ENCODE measurements at places on chromosomes 13 and 19.

DNA sequence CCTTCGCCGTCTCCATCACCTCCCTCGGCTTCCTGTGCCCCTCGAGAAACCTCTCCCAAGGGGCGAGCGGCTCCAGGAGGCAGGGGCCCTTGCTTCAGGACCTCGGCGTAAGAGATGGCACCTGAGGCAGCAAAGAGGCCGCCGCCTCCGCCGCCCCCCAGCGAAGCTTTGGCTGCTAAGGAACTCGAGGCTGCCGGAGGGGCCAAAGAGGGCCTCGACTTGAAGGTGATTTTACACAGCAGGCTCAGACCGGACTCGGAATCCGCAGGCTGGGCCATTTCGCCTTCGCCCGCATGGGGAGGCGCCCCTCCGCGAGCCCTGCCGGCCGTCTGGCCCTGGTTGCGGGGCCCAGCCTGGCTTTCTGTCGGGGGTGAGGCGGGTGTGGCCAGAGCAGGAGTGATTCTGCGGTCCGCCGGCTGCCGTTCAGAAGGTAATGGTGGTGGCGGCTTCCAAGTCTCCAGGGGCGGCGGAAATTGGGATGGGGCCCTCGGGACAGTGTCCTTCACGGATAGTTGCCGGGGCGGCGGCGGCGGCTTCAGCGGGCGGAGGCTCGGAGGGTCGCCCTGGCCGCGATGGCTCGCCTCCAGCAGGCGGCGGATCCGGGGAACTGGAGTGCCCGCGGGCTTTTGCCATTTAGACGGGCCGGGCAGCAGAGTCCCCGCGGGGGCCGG is 1.4 kb downstream of the GGN start:
- no peak for DNase-seq

DNA sequence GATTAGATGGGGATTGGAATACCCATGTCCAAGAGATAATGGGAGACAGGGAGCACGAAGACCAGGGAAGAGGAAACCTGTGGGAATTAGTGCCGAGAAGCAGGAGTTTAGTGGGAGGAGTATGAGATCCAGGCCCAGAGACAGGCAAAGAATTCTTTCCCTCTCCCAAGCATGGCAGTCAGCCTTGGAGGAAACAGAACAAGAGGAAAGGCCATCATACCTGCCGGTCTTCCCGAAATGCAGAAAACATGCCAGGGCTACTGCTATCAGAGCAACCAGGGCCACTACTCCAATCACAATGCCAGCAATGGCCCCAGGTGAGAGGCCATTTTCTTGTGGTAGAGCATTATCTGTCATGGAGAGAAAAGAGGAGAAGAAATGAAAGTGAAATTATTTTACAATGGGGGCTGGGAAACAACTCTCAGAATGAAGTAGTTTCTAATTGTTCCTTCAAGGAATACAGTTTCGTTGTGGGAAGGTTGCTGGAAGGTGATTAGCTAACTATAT is 16.1 kb downstream of the CEACAM1 start:
- DNase-seq, result no peak

- DNase-seq, result no peak
Observed at GRCh38 chr13:49417161-49417560, 26.7 kb downstream of the CAB39L start.

DNA sequence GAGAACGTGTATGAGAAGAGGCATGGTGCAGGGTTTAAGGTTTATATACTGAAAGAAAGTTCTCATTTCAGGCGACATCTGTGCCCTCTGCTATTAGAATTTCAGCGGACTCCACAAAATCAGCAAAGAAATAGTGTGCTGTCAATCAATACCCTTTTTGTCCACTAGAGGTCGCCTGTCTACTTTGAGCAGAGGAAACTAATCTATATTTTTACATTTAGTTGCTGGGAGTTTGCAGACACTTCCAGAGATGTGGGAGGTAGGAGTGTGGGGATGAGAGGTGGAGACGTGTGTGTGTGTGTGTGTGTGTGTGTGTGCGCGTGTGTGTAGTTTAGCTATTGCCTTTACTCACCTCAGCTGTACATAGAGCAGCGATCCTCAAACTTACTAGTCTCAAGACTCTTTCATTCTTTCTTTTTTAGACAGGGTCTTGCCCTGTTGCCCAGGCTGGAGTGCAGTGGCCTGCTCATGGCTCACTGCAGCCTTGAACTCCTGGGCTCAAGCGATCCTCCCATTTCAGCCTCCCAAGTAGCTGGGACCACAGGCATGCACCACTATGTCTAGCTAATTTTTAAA is 9.7 kb downstream of the INAFM1 start:
- DNase-seq, result no peak

DNA sequence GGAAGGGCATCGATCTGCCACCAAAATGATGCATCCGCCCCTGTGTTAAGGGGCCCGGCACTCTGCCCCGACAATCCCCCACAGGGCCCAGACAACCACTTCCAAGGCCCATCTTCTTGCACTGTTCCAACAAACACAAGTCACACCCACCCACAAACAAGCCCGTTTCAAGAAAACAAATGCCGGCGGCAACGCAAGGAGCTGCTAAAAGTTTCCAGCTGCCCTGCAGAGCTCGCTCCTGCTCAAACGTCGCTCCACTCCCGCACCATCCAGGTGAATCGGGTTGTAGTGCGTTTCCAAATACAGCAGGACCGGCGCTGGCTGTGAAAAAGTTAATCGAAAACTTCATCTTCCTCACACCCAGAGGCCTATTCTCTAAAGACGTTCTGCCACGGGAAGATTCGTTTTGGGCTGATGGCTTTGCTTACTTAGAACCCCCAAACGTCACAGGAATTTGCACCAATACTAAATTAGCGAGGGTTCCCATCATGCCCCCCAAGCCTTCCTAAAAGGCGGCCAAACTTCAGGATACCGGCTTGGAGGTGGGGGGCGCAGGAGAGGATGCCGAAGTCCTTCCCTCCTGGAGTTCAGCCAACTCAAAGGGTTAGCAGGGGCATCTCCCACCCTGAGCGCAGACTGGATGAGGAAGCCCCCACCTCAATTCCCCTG is 107.4 kb upstream of the DOCK9 start:
- DNase-seq, result no peak

DNA sequence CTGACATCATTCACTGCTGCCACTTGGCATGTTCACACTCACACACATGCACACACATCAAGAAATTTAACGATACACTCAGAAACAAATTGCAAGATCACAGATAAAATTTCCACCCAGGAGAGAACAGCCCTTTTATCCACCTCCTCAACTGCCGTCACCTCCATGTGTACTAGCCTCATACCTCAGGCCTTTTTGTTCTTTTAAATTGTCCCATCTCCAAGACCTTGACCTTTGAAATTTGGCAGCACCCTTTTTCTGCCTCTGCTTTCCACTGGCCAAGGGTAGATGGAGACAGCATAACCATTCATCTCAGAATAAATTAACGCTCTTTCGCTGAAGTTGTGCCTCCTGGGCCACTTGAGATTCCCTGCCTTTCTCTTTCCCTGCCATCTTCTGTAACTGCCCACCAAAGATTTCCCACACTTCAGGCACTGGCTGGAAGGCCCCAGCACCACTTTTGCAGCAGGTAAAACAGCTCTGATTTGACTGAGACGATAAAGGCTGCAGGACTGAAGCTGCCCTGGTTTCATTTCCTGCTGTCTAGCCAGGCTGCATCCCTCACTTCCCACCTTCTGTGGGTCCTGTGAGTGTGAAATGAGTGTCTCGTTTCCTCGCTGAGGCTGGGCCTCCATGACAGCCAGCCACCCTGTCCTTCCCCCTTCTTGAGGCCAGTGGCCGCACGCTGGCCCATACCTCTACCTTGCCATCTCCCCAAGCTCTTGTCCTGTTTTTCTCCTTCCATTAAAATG is 39.3 kb downstream of the MBNL2 start:
- DNase-seq, result no peak

DNA sequence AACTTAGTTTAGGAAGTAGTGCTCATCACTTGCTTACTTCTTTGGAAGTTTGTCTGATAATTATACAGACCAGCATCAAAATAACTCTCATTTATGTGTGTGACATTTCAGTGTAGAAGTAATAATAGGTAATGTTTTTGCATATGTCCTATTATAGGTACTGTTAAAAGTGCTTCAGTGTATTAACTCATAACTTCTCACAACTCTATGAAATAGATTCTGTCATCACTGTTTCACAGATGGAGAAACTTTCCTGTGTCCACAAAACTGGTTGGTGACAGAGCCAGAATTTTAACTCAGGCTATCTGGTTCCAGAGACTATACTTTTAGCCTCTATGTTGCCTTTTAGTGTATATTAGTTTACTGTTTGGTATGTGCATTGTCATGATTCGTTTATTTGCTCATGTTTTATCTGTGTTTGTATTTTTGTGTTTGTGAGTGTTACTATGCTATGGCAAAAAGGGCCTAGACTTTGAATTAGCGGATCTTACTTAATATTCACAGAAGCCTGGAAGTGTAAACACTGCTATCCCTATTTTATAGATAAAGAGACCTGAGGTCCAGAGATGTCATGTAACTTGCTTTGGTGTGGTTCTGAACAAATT is 12.7 kb downstream of the LPAR6 start:
- DNase-seq, result no peak

- DNase-seq, result no peak
Observed at GRCh38 chr19:15869109-15869555, 28.7 kb downstream of the CYP4F2 start.

- DNase-seq, result no peak
Observed at GRCh38 chr13:74168263-74168675, 34.1 kb upstream of the KLF12 start.

DNA sequence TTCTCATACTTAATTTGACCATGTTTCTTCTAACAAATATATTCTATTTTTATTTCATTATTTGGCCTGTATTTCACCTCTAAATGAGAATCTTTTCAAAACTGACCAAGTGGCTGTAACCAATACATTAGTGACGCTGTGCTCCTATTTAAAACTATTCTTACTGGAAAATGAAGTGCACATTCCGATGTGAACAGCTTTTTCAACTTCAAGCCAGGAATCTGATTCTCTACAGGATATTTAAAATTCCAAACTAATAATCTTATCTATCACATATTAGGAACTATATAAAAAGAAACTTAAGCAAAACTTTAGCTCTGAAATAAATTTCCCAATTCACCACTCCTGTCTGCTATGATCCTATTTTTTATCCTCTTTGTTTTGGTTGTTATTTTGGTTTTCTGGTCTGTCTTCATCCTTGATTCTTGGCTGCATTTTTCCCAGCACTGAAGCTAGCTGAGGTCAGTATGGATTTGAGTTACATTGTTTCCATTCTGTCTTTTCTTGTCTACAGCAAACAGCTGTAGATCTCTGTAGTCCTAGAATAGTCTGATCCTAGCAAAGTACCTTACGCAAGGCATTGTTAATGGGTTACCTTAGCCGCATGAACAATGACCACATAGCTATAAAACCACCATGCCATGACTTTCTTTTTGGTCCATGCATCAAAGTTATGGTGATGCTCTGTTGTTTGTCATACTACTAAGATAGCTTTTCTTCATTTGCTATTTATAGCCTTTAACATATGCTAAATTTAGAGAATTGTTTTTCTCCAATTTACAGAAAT is 748.6 kb upstream of the SPRY2 start:
- no peak for DNase-seq

GRCh38 chr19:8571006-8571411 is 6.2 kb downstream of the MYO1F start:
- DNase-seq, result no peak

DNA sequence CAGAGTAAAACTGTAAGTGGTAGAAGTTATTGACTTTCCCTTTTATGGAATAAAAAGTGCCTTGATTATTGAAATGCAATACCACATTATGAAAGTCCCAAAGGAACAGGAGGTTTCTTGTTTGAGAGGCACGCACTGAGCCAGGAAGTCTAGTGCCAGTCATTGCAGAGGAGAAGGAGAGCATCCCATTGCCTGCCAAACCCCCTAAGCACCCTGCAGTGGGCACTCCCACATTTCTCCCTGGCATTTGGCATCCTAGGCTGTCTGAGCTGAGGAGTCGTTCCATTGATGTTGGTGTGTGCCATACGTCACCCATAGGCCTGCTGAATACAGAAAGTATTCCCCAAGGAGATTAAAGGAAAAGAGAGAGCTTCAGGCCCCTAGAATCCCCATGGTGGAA is 85.7 kb upstream of the MBNL2 start:
- DNase-seq, result no peak

DNA sequence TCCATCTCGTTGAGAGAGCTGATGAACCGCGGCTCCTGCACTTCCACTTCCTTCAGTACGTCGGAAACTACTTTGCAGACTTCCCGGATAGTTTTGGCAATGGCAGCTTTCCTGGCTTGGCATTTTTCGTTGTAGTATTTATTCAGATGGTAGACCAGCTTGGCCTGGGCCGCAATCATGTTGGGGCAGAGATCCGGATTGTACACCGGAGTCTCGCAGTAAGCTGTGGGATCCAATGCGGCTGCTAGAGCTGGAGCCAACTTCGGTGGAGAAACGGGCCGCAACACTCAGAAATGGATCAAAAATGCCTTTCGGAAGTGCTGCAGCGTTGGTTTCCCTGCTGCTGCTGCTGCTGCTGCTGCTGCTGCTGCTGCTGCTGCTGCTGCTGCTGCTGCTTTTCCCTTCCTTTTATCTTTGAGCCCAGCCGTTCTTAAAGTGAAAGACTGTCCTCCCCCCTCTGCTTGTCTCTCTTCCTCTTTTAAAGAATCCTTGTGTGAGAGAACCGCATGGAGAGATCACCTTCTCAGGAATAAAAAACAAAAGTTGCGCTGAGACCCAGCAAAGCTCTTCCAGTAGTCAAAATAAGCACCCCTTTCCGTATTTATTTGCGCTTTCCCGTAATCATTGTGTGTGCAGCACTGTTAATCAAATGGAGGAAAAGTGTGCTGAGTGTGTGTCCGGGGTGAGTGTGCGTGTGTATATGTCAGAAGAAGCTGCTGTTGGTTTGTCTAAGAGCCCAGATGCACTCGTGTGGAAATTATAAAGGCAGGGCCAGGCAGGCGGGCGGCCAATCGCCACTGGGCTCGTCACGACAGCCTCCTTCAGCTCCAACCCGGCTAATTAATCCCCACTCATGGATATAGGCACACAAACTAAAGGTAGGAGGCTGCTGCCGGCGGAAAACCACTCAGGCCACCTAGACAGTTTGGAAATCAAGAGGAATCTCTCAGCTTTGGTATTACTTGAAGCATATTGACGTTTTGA is at the start of gene MAB21L1:
Gene MAB21L1, minus strand, starts transcription at position 730 of the 984 bp plus-strand sequence. Its CDS starts 551 bp downstream, at position 179.
- DNase-seq, result no peak

DNA sequence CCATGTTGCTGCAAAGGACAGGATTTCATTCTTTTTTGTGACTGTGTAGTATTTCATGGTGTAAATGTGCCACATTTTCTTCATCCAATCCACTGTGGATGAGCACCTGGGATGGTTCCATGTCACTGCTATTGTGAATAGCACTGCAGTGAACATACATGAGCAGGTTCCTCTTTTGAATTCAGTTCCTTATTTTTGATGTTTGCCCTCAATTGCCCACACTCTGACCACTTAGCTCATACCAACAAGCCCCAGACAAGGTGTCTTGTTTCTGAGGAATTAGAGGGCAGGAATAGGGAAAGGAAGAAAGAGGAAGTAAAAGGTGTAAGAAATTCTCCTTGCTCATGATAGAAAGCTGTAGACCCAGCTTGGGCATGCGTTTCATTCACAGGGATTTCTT is 244.2 kb upstream of the ZNF507 start:
- no peak for DNase-seq

- DNase-seq, result no peak
Observed at GRCh38 chr13:82905071-82905470, 977.2 kb downstream of the SLITRK1 start.

- no peak for DNase-seq
Observed at GRCh38 chr13:75372517-75372916, 109.5 kb downstream of the TBC1D4 start.

GRCh38 chr13:111472559-111473460 is 152.4 kb downstream of the TEX29 start:
- DNase-seq, result no peak

Measured in HS-27A (cell line).